PC-3 (cell line): ENCODE measurements at places on chromosomes 3 and 15. TPM values are rescaled to one million over a fixed set of nuclear protein-coding genes. Genes with fewer than 3 reads are reported as not detected.

DNA sequence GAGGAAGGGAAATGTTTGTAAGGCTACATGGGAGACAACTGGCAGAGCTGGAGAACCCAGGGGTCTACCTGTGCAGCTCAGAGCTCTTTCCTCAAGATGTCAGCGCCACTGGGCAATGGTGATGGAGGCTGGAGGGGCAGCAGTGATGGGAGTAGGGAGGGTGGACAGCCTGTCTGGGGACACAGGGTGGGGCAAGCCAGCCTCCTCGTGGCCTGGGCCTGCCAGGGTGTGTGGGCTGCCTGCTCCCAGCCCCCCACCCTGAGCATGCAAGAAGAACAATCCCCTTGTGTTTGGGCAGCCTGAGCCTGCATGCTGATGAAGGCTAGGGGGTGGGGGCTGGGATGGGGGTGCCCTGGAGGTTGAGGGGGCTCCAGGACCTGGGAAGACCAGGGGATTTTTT lies 1.2 kb downstream of the PCBP4 start:
- H3K4me1 ChIP-seq: peaks cover 12% of the 10 kb centered on the region
- no peaks in the 10 kb centered on the region for H3K36me3 ChIP-seq
- H3K27ac ChIP-seq: no peak overlapping the region
- DNase-seq: no peak
- H3K27me3 ChIP-seq: no peaks in the 10 kb centered on the region

DNA sequence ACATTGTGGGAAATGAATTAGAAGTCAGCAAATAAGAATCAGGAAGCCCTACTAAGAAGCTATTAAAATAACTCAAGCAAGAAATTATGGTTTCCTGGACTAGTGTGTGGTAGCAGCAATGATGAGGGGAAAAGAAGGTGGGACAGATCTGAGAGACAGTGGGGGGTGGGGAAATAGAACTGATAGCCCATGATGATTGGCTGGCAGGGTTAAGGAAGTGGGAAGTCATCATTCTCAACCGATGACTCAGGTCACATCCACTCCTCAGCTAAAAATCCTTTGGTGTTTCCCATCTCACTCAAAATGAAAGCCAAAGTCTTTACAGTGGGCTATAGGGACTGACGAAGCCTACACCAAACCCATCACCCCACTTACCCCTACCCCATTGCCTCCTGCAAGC lies 153.9 kb upstream of the ARHGEF26 start:
- H3K4me1 ChIP-seq: peaks cover 18% of the 10 kb centered on the region
- peak; percentile 33 for DNase-seq
- no peak overlapping the region for H3K27ac ChIP-seq
- no peaks in the 10 kb centered on the region for H3K36me3 ChIP-seq
- H3K27me3 ChIP-seq: no peaks in the 10 kb centered on the region

- H3K36me3 ChIP-seq: no peaks in the 10 kb centered on the region
- no peak for DNase-seq
- H3K4me1 ChIP-seq: no peaks in the 10 kb centered on the region
- H3K4me3 ChIP-seq: no peak overlapping the region
- H3K27ac ChIP-seq: no peak overlapping the region
- H3K27me3 ChIP-seq: peaks cover 76% of the 10 kb centered on the region
Measured at GRCh38 chr3:10574101-10574620, 68.8 kb upstream of the ATP2B2 start.

DNA sequence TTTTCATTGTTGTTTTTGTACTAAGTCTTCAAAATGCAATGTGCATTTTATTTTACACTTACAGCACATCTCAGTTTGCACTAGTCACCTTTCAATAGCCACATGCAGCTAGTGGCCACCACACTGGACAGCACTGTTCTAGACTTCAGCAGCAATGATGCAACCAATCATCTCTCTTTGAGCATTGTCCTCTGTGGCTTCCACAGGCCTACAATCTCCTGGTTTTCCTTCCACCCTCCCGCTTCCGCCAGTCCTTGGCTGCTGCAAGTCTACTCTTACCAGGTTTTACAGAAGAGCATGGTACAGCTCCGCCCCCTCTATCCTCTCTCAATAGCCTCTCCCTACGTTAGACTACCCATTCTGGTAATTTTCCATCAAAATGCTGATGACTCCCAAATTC lies 25.1 kb upstream of the FSIP1 start:
- H3K4me1 ChIP-seq: no peaks in the 10 kb centered on the region
- DNase-seq: no peak
- no peak overlapping the region for H3K27ac ChIP-seq

- H3K4me1 ChIP-seq: no peaks in the 10 kb centered on the region
- H3K27ac ChIP-seq: no peak overlapping the region
- H3K36me3 ChIP-seq: no peaks in the 10 kb centered on the region
- H3K4me3 ChIP-seq: no peak overlapping the region
- no peaks in the 10 kb centered on the region for H3K27me3 ChIP-seq
Measured at GRCh38 chr3:62149962-62150361, 223.4 kb downstream of the FEZF2 start.

DNA sequence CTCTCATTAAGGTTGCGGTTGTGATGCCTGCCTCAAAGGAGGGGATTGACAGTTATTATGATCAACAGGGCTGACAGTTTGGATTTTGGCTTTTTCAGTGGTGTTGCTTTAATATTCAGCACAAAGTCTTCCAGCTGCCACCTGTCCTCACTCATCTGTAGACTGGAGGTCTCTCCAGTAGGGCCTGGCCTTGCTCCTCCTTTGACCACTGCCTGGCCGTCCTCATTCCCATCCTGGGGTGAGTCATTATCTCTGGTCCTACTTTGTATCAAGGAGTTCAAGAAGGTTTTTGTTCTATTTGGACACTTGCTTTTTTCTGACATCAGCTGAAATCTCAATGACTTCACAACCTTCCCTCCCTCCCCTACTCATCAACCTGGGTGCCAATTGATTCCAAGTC lies 95.1 kb upstream of the ZPLD1 start:
- H3K4me3 ChIP-seq: no peak overlapping the region
- no peaks in the 10 kb centered on the region for H3K27me3 ChIP-seq
- no peak overlapping the region for H3K27ac ChIP-seq
- DNase-seq: no peak
- H3K36me3 ChIP-seq: no peaks in the 10 kb centered on the region

GRCh38 chr15:43518197-43518761 lies 871 bp downstream of the MAP1A start:
- H3K36me3 ChIP-seq: no peaks in the 10 kb centered on the region
- no peaks in the 10 kb centered on the region for H3K27me3 ChIP-seq
- H3K4me3 ChIP-seq: peak overlapping the region; percentile 32; the same call in 1 of the 2 replicates
- H3K4me1 ChIP-seq: no peaks in the 10 kb centered on the region; the same call in 1 of the 2 replicates

- H3K4me3 ChIP-seq: no peak overlapping the region
- H3K4me1 ChIP-seq: peaks cover 49% of the 10 kb centered on the region
- 0 out of 2 replicates have a peak overlapping the region, but pooled peaks have one; percentile 13 for H3K27ac ChIP-seq
- peak; percentile 93 for DNase-seq
- peaks cover 5% of the 10 kb centered on the region; the same call in 1 of the 2 replicates for H3K36me3 ChIP-seq
- no peaks in the 10 kb centered on the region for H3K27me3 ChIP-seq
Measured at GRCh38 chr3:52220380-52221026, 4.9 kb downstream of the TLR9 start.

DNA sequence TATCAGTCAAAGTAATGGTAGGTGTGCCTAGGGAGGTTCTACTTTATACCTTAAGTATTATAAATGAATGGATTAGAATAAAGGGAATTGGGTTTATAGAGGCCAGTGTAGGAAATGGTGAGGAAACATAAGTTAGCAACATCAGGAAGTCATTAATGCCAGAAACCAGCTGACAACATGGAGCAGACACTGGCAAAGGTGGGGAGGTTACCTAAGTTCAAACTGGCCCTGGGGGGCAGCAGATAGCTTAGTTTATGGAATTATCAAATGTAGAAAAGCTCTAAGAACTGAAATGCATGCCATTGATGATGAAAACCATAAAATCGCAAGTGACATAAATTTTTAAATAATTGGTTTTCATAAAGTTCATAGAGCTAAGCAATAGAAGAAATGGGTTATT lies 498.6 kb downstream of the NAALADL2 start:
- H3K27me3 ChIP-seq: no peaks in the 10 kb centered on the region
- peaks cover 9% of the 10 kb centered on the region; the same call in 1 of the 2 replicates for H3K4me1 ChIP-seq
- DNase-seq: no peak
- H3K36me3 ChIP-seq: no peaks in the 10 kb centered on the region

GRCh38 chr15:70093070-70093469 lies 4.6 kb downstream of the TLE3 start:
- no peak for DNase-seq
- peak overlapping the region; percentile 86 for H3K27ac ChIP-seq
- no peaks in the 10 kb centered on the region for H3K27me3 ChIP-seq
- H3K4me1 ChIP-seq: peaks cover 45% of the 10 kb centered on the region
- H3K4me3 ChIP-seq: peak overlapping the region; percentile 98

DNA sequence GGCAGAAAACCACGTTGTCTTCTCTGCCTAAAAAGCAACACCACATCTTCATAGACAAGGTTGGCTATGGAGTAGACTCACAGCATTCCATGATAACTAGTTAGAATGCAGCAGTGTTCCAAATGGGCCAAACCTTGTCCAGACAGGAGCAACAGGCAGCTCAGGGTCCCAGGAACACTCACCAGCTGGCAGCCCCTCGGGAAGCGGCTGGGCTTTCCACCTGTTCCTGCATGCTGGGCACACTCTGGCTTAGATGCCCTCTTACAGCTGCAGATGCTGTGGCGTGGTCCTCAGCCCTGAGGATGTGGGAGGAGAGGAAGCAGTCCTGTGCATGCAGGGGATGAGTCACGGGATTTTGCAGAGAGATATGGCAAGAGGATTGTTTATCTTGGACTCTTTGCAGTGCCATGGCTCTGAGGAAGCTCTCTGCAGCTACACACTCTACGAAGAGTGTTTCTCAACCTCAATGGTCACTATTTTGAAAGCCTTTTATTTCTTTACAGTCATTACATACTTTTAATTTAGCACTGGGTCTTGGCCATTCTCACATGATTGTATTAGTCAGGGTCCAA lies 11.3 kb downstream of the NRROS start:
- H3K27me3 ChIP-seq: no peaks in the 10 kb centered on the region
- peak; percentile 92 for DNase-seq
- no peaks in the 10 kb centered on the region for H3K36me3 ChIP-seq
- H3K4me1 ChIP-seq: peaks cover 24% of the 10 kb centered on the region

Gene CNTN3
- not detected in 2 replicates for total RNA-seq
